ENCODE measurements at places on chromosomes 3 and 15.
A peak's percentile ranks its signal among the peaks of the same experiment; 100 is the strongest.

DNA sequence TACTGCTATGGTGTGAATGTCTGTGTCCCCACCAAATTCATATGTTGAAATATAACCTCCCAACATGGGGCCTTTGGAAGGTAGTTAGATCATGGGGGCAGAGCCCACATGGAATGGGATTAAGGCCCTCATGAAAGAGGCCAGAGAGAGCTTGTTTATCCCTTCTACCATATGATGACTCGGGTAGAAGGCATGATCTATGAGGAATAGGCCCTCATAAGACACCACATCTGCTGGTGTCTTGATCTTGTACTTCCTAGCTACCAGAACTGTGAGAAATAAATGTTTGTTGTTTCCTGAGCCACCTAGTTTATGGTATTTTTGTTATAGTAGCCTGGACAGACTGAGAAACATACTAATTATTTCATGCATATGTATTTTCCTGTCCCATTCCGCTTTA is 51.9 kb downstream of the WWTR1 start:
- DNase-seq = no peak

DNA sequence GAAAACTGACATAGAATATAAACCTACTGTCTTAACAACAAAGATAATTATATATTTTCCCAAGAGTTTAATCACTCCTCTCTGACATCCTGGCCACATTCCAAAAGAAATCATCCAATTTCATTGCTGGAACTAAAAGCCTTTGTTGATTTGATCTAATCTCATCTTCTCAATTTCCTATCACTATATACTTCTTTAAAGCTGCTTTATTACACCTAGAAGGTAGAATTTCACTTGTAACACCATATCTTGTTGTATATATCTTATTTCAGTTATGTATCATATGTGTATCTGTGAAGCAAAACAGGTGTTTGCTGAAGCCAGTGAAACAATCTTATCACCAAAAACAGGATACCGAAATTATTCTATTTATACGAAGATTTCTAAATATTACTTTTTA is 740.2 kb downstream of the ROBO1 start:
- DNase-seq = no peak

DNA sequence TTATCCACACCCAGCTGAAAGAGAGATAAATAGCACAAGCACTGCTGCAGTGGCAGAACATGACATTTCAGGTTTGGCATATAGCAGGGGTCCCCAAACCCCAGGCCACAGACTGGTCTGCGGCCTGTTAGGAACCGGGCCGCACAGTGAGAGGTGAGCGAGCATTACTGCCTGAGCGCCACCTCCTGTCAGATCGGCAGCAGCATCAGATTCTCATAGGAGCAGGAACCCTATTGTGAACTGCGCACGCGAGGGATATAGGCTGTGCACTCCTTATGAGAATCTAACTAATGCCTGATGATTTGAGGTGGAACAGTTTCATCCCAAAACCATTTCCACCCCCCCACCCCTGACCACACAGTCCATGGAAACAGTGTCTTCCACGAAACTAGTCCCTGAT is 54.6 kb downstream of the CCR4 start:
- DNase-seq = no peak

DNA sequence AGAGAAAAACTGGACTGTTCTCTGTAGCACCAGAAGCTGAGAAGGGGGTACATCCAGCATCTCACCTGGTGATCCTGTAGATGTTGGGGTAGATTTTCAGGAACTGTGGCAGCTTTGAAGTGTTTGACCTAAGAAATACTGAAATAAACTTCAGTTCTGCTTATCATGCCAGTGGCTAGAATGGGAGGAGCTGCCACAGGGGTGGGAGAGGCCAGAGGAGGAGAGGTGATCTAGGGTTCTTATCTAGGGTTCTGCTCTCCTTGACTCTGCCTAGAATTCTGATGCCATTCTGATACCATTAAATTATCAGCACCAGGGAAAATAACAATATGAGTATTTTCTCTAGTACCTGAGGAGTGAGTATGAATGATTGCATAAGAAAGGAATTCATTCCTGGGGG is 10.2 kb upstream of the CPOX start:
- DNase-seq = no peak

- no peak for DNase-seq
Measured at GRCh38 chr3:188964957-188965356, 206.8 kb upstream of the TPRG1 start.

DNA sequence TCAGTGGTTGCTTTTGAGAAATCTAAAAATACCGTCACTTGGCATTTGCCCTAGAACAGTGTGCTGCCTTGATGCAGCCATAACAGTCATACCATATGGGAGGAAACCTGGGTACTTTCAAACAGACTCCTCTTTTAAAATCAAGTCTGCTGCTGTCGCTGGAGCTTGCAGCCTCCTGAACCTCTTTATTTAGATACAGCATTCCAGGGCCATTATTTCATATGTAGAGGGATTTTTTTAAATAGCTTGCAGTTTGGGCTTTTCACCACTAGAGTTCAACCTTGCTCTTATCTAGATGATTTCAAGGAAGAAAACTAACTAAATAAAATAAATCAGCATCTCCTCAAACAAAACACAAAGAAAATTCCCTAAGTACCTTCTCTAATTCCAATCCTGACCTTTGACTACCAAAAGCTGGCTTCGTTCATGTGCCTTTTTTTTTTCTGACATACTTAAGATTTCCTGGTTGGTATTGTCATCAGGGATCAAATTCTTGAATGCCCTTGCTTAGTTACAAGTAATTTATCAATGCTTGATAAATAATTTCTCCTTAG is 111.6 kb downstream of the KBTBD8 start:
- peak; percentile 31 for DNase-seq

GRCh38 chr3:121809249-121809648 is 25.6 kb downstream of the IQCB1 start:
- no peak for DNase-seq

GRCh38 chr3:98388147-98388546 is 2.3 kb upstream of the OR5K3 start:
- no peak for DNase-seq

- DNase-seq = no peak
Measured at GRCh38 chr3:65751123-65751700, 287.5 kb downstream of the MAGI1 start.

DNA sequence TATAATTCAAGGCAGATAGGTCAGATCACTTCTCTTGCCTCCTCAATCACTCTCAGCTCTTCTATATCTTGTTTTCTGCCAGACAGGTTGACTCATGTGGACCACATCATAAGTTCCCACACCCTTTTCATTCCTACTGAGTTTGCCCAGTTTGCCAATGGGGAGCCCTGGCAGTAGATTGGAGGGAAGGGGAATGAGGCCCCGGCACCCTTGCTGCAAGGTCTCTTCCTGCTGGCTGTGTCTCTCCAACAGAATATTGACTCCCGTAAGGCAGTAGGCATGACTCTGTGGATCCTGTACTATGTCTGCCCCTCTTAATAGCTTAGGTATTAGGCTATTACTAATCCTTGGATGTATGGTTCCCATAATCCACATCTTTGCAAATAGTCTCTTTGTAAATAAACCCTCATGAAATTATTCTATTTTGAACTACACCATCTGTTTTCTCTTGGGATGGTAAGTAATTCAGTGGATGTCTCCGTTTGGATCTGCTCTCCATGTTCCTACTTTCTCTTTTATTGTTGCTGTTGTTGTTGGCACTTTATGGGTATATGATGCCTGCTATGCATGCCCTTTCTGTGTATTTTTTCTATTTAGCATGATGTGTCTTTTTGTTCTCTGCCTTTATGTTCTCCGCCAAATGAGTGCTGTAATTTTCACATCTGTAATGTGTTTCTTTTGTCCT is 65.5 kb upstream of the DCBLD2 start:
- no peak for DNase-seq

- no peak for DNase-seq
Measured at GRCh38 chr15:58044551-58044950, 21.0 kb downstream of the ALDH1A2 start.

DNA sequence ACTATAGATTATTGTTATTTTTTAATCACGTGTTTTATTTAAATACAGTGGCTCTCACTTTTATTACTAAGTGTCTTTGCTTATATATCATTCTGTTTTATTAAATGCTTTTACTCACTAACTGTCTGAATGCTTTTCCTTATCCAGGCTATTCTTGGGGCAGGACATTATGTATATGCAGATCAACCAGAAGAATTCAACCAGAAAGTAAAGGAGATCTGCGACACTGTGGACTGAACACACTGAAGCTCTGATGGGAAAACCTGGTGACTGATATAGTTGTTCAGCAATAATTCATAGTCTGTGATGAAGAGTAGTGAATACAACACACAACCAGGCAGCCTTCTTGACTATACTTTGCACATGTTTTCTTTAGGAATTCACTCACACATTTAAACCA is 27.6 kb downstream of the ABHD5 start:
- no peak for DNase-seq

DNA sequence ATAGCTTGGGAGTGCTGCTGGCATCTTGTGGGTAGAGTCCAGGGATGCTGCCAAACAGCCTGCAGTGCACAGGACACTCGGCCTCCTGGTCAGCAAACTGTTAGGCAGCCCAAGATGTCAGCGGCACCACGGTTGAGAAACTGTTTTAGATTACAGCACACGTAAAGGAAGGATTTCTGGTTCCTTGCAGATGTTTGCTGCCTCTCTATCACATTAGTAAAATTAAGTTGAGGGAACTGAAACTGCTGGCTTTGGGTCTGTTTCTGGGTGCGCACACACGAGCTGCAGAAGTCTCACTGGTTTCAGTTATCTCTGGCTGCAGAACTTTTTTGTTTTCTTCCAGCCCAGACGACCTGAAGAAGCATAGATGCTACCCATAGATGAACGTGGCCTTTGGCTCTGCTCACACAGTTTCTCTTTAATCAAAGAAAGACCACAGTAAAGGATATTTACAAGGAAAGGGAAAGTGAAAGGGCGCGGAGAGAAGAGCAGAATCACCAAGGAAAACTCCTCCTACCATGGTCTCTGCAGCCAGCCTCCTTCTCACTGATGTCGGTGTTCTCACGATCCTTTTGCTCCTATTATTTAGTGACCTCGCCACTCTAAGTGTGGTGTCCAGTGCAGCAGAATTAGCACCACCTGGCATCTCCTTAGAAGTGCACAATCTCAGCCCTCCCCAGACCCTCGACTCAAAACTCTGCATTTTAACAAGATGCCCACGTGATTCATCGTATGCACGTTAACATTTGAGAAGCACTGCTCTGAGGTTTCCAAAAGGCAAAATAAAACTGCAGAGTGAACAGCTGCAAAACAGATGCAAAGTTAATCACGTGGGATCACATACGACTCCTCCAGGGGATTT is 50.6 kb upstream of the AKAP13 start:
- DNase-seq = peak; percentile 92

- DNase-seq = no peak
Measured at GRCh38 chr3:44090036-44090435, 151.7 kb upstream of the TOPAZ1 start.

GRCh38 chr3:127195417-127195816 is 2.5 kb downstream of the PRR23E start:
- DNase-seq = no peak

- no peak for DNase-seq
Measured at GRCh38 chr3:194745422-194746184, 59.9 kb downstream of the FAM43A start.

DNA sequence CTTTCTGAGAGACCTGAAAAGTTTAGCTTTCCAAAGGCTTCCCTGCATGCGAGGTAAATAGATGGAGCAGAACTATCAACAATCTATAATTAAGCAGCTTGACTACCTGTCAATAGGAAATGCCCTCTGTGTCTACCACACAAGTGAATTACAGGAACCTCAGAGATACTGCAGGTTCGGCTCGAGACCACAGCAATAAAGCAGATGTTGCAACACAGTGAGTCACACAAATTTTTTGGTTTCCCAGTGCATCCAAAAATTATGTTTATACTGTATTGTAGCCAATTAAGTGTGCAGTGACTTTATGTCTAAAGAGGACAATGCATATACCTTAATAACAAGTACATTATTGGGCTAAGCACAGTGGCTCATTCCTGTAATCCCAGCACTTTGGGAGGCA is 252.0 kb downstream of the UBE2E2 start:
- peak; percentile 49 for DNase-seq

- peak; percentile 15 for DNase-seq
Measured at GRCh38 chr3:119352863-119353527, 58.8 kb downstream of the ARHGAP31 start.

- no peak for DNase-seq
Measured at GRCh38 chr3:161576311-161576710, 79.7 kb downstream of the OTOL1 start.

- DNase-seq = no peak
Measured at GRCh38 chr3:37197810-37198371, 23.5 kb upstream of the LRRFIP2 start.

GRCh38 chr15:62896969-62897486 is 145.5 kb upstream of the TPM1 start:
- DNase-seq = peak; percentile 97

GRCh38 chr3:151175952-151176351 is 27.1 kb downstream of the GPR171 start:
- no peak for DNase-seq

DNA sequence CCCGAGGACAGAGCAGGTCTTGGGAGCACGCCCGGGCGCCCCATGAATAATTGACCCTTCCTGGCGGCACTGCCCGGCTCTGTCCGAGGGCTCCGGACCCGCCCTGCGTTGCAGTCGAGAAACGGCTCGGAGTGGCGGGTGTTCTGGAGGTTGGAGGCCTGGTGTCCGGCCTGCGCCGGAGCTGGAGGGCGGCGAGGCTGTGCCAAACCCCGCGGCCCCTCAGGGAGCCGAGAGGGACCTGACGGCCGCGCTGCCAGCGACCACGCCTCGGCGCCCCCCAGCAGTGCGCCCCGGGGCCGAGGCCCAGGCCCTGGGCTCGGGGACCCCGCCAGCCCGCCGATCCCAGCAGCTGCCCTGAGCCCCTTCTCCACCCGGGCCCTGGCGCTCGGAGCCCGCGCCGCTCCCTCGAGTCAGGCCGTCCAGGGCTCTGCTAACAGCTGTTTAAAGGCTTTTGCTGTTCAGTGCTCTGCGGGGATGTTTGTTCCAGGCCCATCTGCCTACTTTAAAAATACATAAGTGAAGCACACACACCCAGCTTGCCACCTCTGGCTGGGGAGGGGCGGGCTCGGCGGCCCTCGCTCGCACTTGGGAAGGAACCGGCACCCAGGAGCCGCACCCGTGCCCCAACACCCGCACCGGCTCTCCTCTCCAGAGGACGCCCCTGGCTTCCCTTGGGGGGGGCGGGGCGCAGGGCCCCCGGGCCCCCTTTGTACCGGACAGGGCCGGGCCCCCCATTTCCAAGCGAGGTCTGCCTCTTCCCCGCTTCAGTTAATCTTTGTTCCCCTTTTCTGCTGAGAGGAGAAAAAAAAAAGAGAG is 730 bp upstream of the ZNF710 start:
- DNase-seq = no peak

DNA sequence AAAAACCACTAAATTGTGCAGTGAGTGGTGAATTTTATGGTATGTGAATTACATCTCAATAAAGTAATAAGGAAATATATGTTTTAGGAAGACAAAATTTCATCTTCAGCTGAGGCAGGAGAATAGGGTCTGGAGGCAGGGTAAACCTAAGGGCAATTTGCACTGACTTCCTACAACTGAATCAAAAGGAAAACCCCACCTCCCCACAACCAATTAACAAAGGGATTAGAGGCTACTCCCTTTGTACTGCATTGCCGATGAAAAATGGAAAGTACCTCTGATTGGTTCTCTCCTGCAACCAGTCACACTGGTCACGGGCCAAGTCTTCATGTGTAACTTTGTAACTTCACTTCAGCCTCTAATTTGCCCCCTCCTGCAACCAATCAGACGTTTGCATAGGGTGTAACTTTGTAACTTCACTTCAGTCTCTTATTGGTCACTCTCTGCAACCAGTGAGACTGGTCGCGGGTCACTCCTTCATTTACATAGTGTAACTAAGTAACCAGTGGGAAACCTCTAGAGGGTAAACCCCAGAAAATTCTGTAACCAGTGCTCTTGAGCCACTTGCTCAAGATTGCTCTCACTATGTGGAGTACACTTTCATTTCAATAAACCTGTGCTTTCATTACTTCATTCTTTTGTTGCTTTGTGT is 244.5 kb downstream of the CNTN4 start:
- DNase-seq = no peak

Data from HFF-Myc (cell line).